LHCN-M2 (cell line): ENCODE measurements at places on chromosomes 11 and 22. TPM values are rescaled to one million over a fixed set of nuclear protein-coding genes. Genes with fewer than 3 reads are reported as not detected.

- no peak for DNase-seq
Observed at GRCh38 chr11:9386086-9386485, 1.6 kb downstream of the IPO7 start.

- DNase-seq = no peak
Observed at GRCh38 chr22:37049224-37049623, 2.3 kb upstream of the KCTD17 start.

DNA sequence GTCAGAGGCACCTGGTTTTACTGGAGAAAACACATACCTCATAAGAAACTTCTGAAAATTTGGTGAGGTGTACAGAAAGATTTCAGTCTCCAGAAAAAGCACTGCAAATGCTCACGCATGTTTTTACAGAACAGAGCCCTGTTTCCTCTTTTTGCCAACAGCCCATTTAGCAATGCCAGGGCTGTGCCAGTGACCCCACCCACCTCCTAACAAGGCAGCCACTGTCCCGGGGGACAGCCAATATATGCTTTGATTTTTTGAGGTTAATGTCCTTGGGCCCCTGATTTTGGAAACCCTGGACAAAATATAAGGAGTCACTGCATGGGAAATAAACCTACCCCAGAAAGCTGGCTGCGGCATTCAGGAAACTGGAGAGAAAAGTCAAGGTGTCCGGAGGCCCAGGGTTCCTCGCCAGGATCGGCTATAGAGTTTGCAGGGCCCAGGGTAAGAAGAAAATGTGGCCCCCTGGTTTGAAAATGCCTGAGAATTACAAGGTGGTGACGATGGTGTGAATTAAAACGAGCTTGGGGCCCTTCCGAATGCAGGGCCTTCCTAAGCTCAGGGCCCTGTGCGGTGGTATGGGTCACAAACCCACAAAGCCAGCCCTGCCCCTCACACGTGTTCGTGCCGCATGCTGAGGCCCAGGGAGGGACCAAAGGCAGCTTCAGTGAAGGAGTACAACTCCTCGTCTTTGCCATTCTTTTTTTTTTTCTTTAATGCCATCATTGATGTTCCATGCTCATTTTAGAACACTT is 71.1 kb upstream of the WNT7B start:
- DNase-seq = no peak

DNA sequence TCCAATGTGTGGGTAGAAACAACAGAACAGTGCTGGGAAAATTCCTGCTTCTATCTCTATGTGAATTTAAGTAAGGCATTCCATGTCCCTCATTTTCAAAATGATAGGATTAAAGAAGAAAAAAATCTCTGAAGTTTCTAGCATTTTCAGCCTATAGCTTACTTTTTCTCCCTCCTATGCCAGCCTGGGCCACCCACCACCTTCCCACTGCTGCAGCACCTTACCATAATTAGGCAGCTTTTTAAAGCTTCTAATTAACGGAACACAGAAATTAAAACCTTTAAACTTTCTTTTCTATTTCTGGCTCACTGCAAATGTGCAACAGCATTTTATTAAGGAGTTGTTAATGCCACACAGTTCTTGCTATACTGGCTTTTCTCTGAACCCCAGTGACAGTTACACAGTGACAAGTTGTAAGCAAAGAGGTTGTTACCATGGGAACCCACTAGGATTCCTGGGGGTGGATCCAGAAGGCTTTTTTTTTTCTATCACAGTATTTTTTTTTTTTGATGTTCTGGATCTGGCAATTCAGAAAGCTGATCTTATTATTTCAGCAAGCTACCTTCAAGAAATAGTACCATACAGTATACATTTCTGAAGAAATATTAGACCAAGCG is 20.2 kb downstream of the CELF1 start:
- no peak for DNase-seq

GRCh38 chr11:126743628-126744027 is 256.9 kb downstream of the KIRREL3 start:
- no peak for DNase-seq

GRCh38 chr11:135046556-135046955 is 634.5 kb upstream of the B3GAT1 start:
- DNase-seq = no peak

GRCh38 chr11:34356576-34356912 is 1.3 kb downstream of the ABTB2 start:
- peak; percentile 29 for DNase-seq

Gene ESAM
- 0.06 TPM in 2 replicates for total RNA-seq

Gene CHRM1
- not detected in 2 replicates for total RNA-seq

Gene TESMIN
- total RNA-seq = not detected in 2 replicates

Gene TIGD3
- total RNA-seq = 0.26 and 0.29 TPM in 2 replicates
